G401 (cell line): ENCODE measurements at places on chromosomes 3 and 15. TPM values are rescaled to one million over a fixed set of nuclear protein-coding genes. Genes with fewer than 3 reads are reported as not detected.

- no peak for DNase-seq
Measured at GRCh38 chr3:139299261-139300132, 44.3 kb upstream of the MRPS22 start.

GRCh38 chr3:18544146-18544545 is 119.0 kb upstream of the SATB1 start:
- DNase-seq, result no peak

- DNase-seq, result no peak
Measured at GRCh38 chr3:128232376-128233178, 79.3 kb downstream of the EEFSEC start.

- DNase-seq, result peak; percentile 27
Measured at GRCh38 chr3:38651153-38651789, 1.8 kb upstream of the SCN5A start.

GRCh38 chr3:12484983-12485327 is 675 bp downstream of the TSEN2 start:
- DNase-seq, result no peak

GRCh38 chr3:11077466-11077865 is 76.8 kb upstream of the HRH1 start:
- no peak for DNase-seq

GRCh38 chr15:73941871-73942635 is 15.8 kb downstream of the LOXL1 start:
- no peak for DNase-seq

DNA sequence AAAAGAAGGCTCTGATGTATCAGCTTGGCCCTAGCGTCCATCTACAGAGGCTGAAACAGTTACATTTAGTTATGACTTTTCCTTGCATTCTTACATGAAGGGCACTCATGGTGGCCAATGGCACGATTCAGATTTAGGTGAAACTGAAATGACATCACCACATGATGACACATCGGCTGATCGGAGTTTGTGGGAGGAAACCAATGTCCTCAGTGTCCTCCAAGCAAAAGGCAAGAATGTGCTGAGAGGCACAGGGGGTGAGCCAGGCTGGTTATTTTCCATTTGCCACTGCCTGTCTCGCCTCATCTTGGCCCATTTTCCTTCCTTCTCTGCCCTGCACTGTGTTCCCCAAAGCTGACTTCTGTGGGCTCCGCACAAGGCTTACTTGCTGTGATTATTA is 34.4 kb downstream of the TARS3 start:
- DNase-seq, result no peak

GRCh38 chr3:53045518-53046170 is at the start of gene SFMBT1:
SFMBT1 (minus strand) TSS chr3:53046073; CDS start chr3:52969128, 76,945 bp downstream.
- DNase-seq, result peak; percentile 57

GRCh38 chr3:143991713-143992112 is 20.1 kb downstream of the DIPK2A start:
- DNase-seq, result no peak

- no peak for DNase-seq
Measured at GRCh38 chr15:90154861-90155626, 46.1 kb upstream of the SEMA4B start.

DNA sequence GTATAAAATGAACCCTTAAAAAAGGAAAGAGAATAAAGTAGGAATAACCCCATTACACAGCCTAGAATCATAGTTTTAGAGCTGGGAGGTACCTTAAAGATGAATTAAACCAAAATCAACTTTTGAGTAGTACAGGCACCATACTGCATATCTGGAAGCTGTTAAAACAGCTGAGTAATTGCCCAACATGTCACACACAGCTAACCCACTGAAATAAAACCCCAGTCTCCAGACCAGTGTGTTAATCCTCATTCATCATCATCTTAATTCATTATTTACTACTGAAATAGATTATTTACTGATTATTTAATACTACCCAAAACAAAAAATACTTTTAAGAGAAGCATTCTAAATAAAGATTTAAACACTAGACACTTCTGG is 52.8 kb downstream of the GPR160 start:
- DNase-seq, result no peak

DNA sequence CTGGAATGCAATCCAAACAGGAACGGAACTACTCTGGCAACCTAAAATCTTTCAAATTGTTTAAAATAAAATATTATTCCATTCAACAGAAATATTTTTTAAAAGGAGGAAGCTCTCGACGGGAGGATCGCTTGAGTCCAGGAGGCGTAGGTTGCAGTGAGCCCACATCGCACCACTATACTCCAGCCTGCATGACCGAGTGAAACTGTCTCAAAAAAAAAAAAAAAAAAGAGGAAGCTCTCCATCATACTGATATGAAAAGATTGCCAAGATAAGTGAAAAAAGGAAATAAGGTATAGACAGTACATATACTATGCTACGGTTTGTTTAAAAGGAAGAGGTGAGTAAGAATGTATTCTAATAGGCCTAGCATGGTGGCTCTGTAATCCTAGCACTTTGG is 3.6 kb downstream of the RAD18 start:
- DNase-seq, result no peak

DNA sequence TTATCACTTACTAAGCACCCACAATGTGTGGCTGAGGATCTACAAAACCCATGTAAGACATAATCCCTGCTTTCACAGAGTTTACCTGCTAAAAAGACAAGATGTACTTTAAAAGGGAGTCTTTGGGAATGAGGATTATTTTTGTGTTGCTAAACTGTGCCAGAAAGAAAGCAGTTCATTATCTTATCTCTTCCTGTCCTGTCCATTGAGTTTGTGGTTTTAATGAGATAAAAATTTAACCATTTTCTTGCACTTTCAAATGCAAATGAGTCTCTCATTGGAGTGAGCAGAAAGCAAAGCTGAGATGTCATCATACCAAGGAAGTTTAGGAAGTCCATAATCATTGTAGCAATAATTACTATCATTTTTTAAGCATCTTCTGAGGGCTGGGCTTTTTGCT is 231.2 kb upstream of the ADAMTS9 start:
- no peak for DNase-seq

GRCh38 chr15:48414015-48414414 is 82.8 kb downstream of the DUT start:
- no peak for DNase-seq

DNA sequence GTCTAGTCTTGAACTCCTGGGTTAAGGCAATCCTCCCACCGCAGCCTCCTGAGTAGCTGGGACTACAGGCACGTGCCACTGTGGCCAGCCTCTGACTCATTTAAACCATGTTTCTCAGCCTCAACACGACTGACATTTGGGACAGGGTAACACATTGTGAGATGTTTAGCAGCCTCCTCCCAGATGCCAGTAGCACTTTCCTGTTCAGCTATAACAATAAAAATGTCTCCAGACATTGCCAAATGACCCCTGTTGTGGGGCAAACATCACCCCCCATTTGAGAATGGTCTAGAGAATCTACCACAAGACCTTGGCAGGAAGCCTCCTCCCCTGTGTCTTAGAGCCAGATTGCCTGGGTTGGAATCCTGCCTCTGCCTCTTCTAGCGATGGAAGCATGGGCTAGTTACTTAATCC is 8.4 kb downstream of the TMEM40 start:
- DNase-seq, result peak; percentile 59

- DNase-seq, result peak; percentile 60
Measured at GRCh38 chr3:197549261-197549885, 6.4 kb downstream of the BDH1 start.

DNA sequence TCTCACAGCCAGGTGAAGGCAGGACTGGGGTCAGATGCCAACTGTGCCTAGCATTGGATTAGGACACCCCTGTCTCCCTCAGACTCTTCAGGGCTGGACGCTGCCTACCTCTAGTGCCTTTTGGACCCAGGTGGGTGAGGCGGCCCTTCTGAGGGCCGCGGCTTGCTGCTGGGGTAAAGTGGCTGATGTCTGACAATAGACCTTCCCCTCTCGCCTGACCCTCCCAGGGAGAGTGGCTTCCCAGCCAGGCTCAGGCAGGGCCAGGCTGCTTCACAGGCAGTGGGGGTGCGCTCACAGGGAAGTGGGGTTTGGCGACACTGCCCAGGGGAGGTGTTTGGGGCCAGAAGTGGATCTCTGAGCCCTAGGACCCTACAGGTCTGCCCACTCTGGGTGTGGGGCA is 43.3 kb upstream of the C15orf39 start:
- DNase-seq, result no peak

DNA sequence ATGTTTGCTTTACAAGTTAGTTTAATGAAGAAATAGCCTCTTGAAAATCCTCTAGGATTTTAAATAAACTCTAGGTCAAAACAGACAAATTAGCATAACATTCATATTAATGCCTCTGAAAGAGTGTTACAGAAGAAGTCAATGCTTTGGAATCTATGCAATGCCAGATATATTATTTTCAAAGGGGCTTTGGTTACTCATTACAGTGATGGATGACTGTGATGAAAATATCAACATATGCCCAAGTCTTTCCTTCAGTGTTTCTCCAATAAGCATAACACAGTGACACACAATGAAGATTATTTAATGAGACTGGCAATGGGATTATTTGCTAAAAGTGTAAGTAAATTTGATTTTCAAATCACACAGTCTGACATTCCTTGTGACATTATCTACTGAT is 1247.2 kb downstream of the ROBO2 start:
- no peak for DNase-seq

- no peak for DNase-seq
Measured at GRCh38 chr15:51390966-51391422, 49.5 kb downstream of the GLDN start.

The FAM81A gene
- total RNA-seq, result not detected in 2 replicates

The GOLGA8S gene
- total RNA-seq, result not detected in 2 replicates

The UBAP1L gene
- 0.24 and 0.25 TPM in 2 replicates for total RNA-seq

The ZMYND10 gene
- 10.1 TPM in 1 of 2 replicates, not detected in the other for total RNA-seq

The CADPS gene
- not detected in 2 replicates for total RNA-seq

The NPAP1 gene
- not detected in 2 replicates for total RNA-seq

The GPR156 gene
- total RNA-seq, result not detected in 2 replicates

The IQCH gene
- 6.8 and 10.1 TPM in 2 replicates for total RNA-seq

The TLR9 gene
- total RNA-seq, result 0.07 TPM in 1 of 2 replicates, not detected in the other

The CYP1A2 gene
- not detected in 2 replicates for total RNA-seq

The GHSR gene
- total RNA-seq, result not detected in 2 replicates

The THRB gene
- not detected in 2 replicates for total RNA-seq

The GRIP2 gene
- total RNA-seq, result 1.1 and 1.4 TPM in 2 replicates

The CCNB2 gene
- 95.2 and 97.3 TPM in 2 replicates for total RNA-seq

The IGF1R gene
- total RNA-seq, result 6.6 and 21.0 TPM in 2 replicates

The SCAANT1 gene
- total RNA-seq, result not detected in 2 replicates

The FOXL2NB gene
- total RNA-seq, result 1.2 TPM in 1 of 2 replicates, not detected in the other

The ISLR2 gene
- total RNA-seq, result not detected in 2 replicates
